ENCODE measurements at places on chromosomes 12 and 14.

GRCh38 chr12:109232731-109233130 is 76.4 kb downstream of the FOXN4 start:
- no peak for DNase-seq

GRCh38 chr14:100155049-100155621 is 4.3 kb downstream of the DEGS2 start:
- DNase-seq, result no peak

DNA sequence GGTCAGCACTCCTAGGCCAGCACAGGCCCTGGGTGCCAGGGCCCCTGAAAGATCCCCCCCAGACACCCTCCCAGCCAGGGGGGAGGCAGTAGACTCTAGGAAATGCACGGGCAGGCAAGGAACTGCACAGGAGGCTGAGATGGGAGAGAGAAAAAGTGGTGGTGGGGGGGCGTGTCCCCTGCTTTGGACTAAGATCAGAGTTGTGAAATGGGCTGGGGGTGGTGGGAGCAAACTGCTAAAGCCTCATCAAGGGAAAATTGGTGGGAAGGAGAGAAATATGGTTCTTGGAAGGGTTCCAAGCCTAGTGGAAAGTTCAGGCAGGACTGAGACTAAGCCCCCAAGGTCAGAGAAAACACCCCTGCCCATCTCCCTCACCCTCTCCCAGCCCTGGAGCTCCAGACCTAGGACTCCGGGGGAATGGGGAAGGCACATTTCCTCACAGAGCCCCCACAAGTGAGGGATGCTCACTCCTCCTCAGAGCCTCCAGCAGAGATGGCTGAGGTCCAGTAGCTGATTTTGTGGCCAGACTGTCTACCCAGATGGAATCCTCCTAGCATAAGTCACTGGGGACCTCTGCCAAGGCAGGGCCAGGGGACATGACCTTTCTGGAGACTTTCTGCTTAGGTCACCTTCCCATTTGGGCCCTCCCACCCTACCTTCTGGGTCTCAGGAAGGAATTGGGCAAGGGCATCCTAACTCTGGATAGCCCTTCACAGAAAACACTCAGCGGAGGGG is 29.8 kb downstream of the FIGNL2 start:
- no peak for DNase-seq

GRCh38 chr12:96256672-96257361 is 62.6 kb downstream of the ELK3 start:
- no peak for DNase-seq

DNA sequence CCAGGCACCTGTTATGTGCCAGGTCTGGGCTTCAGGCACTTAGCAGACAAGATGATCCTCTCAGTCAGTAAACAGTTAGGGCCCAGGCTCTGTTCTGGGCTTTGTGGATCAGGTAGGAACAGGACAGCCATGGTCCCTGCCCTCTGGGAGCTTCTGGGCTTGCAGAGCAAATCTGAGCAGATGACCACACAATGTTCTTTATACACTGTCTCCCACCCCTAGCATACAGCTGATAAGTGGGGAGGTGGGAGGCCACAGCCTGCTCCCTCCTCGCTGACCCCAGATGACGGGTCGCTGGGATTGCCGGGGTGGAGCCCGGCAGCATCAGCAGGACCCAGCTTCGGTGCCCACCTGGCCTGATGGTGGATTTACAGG is 53.1 kb upstream of the RIN3 start:
- DNase-seq, result no peak

GRCh38 chr12:89845366-89845765 is 136.7 kb upstream of the ATP2B1 start:
- no peak for DNase-seq

DNA sequence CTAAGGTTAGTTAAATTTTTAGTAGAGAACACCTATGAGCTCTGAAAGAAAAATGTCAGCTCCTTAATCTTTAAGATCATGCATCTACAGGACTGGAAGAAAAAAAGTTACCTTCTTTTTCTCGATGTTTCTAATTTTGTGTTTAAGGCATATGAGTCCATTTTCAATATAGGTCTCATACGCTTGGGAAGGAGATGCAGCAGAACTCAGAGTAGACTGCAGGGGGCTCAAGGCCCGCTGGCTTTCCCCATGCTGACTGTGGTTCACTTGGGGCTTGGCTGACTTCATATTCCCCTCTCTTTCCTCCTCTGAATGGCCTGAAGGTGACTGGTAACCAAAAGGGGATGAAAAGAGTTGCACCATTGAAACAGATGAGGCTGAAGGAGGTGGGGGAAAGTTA is 1.5 kb downstream of the CAPRIN2 start:
- DNase-seq, result no peak

DNA sequence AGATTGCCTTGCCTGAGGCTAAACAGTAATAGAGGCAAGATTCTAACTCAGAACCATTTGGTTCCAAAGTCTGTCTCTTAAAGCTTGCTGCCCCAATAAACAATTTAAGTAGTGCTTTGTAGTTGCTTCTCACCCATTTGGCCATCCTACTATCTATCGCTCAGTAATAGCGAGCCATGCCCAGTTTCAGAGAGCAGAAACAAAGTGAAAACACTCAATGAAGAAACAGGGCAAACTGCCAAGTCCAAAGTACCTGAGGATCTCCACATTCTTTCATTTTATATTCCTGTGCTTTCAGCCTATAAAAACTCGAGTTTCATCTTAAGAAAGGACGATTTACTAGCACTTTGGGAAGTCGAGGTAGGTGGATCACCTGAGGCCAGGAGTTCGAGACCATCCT is 103.3 kb upstream of the BBS10 start:
- DNase-seq, result no peak

DNA sequence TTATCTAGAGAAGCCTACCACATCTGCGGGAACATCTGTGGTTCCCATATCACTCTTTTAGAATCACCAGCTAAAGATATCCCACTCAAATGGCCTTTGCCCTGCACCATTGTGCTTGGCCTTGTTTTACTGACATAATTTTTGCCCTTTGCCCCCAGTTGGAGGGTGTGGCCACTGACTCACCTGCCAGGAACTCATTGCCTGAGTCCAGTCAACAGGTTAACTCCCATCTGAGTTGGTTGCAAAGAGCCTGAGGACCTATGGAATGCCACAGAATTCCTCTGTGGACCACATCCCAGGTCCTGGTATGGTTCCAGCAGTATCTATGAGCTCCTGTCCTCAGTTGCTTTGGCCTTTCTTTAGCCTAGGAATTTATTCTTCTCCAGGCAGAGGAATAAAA is 55.7 kb upstream of the PTGR2 start:
- DNase-seq, result no peak

GRCh38 chr12:4030929-4031702 is 157.9 kb upstream of the PARP11 start:
- DNase-seq, result peak; percentile 42

DNA sequence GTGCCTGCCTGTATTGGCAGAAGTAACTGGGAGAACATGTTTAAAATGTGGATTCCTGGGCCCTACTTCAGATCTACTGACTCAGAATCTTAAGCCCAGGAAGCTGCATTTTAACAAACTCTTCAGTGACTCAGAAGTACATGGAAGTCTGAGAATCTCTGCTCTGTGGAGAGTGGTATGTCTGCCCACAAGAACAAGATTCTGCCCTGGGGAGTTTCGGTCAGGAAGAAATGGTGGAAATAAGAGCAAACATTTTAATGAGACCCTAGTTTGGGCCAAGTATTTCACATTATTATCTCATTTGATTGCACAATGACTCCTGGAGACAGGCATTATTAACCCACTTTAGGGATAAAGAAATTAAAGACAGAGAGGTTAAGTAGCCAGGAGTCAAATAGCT is 8.2 kb downstream of the ALDH1L2 start:
- no peak for DNase-seq

DNA sequence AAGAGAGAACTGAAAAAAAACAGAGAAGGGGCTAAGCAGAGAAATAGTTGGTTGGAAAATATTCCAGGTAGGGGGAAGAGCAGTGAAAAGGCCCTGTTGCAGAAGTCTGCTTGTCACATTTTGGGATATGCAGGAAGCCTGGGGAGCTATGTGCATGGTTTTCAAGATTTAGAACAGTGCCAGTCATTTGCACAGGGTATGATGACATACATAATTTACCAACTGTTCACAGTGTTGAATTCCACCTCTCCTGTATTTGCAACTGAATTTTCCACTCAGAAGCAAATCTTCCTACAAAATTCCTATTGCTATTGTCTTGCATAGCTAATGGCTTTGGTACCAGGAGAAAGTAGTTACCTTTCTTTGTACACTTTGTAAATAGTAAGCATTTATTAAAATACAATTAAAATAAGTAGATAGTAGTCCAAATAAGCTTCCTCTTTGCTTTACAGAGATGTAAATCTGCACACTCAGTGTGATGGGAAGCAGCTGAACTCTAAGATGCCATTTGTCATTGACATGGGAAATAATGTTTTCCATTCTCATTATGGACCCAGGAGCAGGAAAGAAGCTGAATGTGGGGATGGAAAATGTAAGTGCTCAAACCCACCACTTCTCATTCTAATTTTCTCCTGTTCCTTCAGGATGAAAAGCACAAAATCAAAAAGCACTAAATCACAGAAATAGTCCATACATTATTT is 177.4 kb downstream of the BTG1 start:
- no peak for DNase-seq

GRCh38 chr12:1517007-1517406 is 77.4 kb downstream of the FBXL14 start:
- DNase-seq, result no peak

DNA sequence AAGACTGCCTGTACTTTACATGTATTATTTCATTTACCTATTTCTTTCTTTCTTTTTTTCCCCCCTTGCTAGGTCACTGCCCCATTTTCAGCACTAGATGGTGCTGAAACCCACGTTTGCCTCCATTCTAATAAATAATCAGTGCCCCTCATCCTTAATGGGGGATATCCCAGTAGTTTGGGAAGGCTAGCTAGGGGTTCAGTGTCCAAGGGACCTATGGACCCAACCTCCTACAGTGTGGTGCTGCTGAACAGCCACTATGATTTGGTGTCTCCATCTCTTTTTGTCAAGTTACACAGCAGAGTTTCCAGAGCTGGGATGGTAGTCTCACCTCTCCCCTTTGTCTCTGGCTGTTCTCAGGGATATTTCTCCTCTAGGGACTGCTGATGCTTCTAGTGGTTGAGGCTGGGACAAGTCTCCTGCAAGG is 6.5 kb upstream of the HCFC2 start:
- no peak for DNase-seq

DNA sequence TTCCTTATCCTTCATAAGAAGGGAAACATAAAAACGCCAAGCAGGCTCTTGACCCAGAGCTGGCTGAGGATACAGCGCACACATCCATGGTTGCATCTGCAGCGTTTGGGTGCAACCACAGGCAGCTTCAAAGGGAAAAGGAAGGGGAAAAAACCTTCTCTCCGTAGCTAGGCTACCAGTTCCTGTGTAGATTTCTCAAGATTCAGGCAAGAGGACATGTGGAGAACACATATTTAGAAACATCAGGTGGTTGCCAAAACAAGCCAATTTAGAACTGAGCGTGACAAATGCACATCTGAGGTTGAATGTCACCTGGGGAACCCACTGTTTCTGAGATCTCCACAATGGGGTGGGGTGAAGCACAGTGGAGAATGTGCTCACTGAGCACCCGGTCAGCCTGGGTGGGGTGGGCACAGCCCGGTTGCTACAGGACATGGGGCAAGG is 78.3 kb upstream of the BDKRB2 start:
- DNase-seq, result no peak

DNA sequence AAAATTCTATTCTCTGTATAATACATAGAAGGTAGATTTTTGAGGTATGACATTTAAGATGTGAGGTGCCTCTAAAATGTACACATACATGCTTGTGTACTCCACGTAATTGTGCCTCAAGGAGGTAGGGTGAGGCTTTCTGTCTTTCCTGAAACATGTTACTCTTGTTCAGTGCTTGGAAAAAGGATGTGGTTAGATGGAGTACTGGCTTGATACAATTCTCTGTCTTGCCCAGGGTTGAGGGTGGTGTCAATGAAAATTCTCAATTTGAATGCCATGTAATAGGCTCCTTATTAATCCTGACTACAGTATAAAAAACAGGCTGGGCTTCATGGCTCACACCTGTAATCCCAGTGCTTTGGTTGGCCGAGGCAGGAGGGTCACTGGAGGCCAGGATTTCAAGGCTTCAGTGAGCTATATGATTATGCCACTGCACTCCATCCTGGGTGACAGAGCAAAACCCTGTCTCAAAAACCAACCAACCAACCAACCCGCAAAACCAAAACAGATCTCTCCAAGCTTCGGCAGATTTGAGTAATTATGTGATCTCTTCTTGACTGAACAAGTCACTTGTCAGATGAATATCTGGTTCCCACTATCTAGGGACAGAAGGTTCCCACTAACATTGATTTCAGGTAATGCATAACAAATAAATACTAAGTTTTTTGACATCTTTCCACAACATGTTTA is 41.6 kb downstream of the RCOR1 start:
- DNase-seq, result no peak

DNA sequence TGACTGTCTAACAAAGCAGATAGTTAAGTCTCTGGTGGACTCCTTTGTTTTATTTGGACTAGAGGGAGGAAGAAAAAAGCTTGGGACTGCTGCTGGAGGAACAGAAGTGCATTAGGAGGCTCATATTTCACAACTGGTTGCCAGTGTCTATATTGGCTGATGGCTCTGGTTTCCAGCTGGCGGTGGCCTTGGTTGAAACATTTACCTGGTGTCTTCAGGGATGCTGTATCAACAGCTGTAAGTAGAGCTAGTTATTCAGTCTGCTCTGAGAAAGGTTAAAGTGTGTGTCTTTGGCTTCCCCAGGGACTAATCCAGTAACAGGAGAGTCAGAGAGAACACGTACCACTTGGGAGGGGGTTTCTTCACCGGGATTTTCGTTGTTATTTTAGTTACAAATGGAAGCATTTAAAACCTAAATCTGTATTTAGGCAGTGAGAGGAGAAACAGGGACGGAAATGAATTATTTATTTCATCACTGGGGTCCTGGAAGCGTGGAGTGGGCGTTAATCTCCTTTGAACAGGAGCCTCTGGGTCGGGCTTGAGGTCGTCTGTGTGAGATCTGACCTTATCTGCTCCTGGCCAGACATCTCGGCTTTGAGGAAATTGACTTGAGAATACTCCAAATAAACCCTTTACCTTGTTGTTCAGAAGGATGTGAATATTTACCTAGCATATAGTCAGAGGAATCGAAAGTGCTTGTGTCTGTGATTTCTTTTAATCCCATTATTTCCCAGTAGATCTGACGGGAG is 149.9 kb downstream of the NRXN3 start:
- DNase-seq, result no peak

- no peak for DNase-seq
Measured at GRCh38 chr12:22971701-22972191, 346.8 kb downstream of the ETNK1 start.

DNA sequence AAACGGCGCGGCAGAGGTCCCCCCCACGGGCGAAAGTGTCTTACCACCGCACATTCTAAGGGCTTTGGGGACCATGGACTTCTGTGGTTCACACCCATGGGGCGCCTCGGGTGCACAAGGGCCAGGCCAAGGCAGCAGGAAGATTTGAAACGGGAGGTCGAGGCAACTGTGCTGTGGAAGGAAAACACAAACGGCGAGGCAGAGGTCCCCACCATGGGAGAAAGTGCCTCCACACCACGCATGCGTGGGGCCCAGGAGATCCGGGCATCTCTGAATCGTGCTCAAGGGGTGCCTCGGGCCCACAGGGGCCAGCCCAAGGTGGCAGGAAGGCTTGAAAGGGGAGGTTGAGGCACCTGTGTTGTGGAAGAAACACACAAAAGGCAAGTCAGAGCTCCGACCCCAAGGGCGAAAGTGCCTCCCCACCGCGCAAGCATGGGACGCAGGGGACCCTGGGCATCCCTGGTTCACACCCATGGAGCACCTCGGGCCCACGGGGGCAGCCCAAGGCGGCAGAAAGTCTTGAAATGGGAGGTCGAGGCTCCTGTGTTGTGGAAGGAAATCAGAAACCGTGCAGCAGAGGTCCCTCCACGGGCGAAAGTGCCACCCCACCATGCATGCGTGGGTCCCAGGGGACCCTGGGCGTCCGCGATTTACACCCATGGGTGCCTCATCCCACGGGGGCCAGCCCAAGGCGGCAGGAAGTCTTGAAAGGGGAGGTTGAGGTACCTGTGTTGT is 371.0 kb downstream of the ALG10 start:
- no peak for DNase-seq
